ENCODE measurements at places on chromosomes 1 and 21.

- DNase-seq = no peak
Measured at GRCh38 chr1:65372557-65372956, 47.9 kb upstream of the LEPR start.

GRCh38 chr1:63127376-63127775 lies 195.0 kb upstream of the FOXD3 start:
- DNase-seq = no peak

- no peak for DNase-seq
Measured at GRCh38 chr1:223887747-223888418, 42.1 kb upstream of the TP53BP2 start.

- DNase-seq = no peak
Measured at GRCh38 chr1:248926401-248927182, 20.6 kb downstream of the PGBD2 start.

DNA sequence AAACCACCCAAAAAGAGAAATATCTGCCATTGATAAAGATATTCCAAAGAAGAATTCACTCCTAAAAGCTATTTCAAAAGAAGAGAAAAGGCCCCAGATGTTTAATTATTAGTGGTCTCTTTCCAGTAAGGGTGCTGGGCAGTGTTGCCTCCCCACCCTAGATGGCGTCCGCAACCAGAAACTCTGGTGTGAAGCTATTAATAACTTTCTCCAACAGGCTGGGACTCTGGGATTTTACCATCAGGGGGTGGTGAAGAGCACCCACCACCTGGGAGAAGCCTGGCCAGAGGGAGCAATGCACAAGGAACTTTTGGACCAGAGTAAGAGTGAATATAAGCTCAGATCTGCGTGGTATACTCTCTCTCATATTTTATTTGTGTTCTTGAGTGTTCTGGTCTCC lies 115.4 kb upstream of the TIAM1 start:
- DNase-seq = no peak
